ENCODE measurements at places on chromosomes 7 and 10.

GRCh38 chr10:30963992-30964930 lies 67.4 kb downstream of the ZNF438 start:
- no peak for DNase-seq

DNA sequence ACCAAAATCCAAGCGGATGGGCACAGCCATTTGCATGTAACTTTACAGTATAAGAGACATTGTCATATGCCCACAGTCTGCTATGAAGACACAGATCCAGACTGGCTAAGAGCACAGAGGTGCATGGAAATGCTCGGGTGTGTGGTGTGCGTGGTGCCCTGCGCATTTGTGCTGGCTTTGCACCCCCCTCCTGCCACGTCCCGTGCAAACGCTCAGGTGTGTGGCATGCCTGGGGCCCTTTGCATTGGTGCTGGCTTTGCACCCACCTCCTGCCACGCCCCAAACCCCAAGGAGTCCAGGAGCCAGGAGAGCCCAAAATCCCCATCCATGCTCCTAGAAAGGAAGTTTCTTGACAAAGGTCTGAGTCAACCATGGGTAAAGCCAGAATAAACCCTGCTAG lies 306.2 kb downstream of the PTPRN2 start:
- DNase-seq = no peak

GRCh38 chr7:39582536-39582935 lies 16.3 kb downstream of the YAE1 start:
- DNase-seq = no peak

- DNase-seq = no peak
Measured at GRCh38 chr10:15843695-15844094, 16.6 kb downstream of the MINDY3 start.

DNA sequence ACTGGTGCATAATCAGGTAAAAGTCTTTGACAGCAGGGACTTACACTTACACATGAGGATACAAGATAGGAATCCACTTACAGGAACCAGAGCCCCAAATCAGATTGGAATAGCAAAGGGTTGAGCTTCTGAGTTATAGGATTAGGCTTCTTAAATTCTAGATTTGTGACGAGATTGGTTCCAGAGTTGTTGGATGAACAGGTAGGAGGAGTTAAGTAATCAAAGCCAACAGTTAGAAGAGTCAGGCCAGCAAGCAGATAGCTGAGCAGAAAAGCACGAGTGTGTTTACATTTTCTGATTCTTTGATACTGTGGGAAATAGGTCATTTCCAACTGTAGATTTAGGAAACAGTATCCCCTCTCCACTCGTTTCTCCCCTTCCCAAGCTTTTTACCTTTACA lies 167.0 kb downstream of the MDFIC start:
- no peak for DNase-seq

DNA sequence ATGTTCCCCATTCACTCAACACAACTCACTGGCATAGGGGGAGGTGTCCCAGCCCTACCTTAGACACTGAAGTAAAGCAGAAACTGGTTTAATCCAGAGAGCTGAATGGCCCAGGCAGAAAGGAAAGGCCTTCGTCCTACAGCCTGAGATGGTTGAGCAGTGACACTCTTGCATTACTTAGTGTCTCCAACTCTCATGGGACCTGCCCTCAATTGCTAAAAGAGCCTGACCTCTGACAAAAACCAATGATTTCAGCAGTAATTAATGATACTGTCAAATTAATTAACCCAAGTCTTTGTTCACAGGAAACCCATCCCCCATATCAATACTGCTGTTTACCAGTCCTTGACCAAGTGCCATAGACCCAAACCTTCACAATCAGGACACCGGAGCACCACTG lies 48.6 kb downstream of the ICA1 start:
- no peak for DNase-seq

DNA sequence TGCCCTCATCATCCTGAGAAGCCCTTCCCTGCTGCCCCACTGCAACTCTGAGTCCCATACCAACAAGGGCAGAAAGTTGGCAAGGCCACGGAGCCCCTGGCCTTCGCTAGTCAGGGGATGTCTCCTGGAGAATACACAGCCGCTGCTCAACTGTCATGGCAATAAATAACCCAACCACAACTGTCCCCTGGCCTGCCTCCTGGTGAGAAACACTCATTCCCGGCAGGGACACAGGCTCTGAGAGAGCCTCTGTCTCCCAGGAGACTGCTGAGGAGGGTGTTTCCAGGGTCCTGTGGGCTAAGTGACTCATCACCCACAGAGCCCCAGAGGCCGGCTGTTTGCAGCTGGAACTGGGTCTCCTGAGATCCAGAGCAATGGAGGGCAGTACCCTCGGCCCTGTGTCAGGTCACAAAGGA lies 354.1 kb downstream of the TNS3 start:
- DNase-seq = no peak

GRCh38 chr10:107814865-107815487 lies 650.5 kb upstream of the SORCS1 start:
- DNase-seq = no peak

GRCh38 chr7:157458254-157458633 lies 121.4 kb downstream of the DNAJB6 start:
- DNase-seq = no peak

- DNase-seq = no peak
Measured at GRCh38 chr10:82762641-82763040, 887.6 kb downstream of the NRG3 start.

DNA sequence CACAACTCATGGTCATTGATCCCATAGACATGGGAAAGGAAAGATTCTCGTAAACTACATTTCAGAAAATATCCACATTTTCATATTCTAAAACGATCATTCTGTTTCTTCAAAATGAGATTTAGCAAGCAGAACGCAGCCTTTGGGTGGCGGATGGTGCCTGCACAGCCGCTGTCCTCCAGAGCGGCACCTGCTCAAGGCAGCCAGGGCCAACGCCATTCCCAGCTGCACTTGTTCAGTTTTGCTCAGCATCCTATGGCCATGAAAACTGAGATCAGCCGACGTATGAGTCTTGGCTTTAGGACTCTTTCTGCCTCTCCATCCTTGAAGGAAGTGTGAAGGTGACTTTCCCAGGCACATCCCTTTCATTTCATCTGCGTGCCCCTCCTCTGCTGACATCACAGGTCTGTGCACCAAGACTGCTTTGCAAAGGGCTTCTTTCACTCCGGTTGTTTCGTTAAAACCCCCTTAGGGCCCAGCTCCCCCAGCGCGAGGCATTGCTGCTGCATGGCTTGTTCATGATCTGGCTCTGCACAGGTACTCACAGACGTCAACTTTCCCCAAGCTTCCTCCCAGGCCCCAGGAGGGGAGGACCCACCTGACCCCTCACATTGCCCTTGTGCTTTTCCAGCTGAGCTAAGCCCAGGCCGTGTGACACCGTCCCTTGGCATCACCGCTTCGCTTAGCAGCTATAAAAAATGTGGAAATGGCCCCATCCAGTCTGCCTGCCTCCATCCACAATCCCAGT lies 37.2 kb downstream of the TCERG1L start:
- DNase-seq = no peak

GRCh38 chr10:57822965-57823364 lies 444.7 kb downstream of the IPMK start:
- DNase-seq = no peak
